Skin of body (tissue), 3 donors: ENCODE measurements at places on chromosomes 7 and 10. TPM values are rescaled to one million over a fixed set of nuclear protein-coding genes. Genes with fewer than 3 reads are reported as not detected.

AMPH gene
- 3.5 TPM for total RNA-seq

SPDYE11 gene
- total RNA-seq, result 0.10 TPM

SFXN4 gene
- 11.4 TPM for total RNA-seq

LRIT1 gene
- not detected for total RNA-seq

DNAJC2 gene
- 18.5 TPM for total RNA-seq

THSD7A gene
- total RNA-seq, result 6.9 TPM

NUTM2E gene
- 0.20 TPM for total RNA-seq

METTL27 gene
- 3.2 TPM for total RNA-seq

SPDYE5 gene
- not detected for total RNA-seq

SPDYE6 gene
- not detected for total RNA-seq

YKT6 gene
- total RNA-seq, result 36.1 TPM

FEZF1 gene
- not detected for total RNA-seq

HERC4 gene
- total RNA-seq, result 77.9 TPM

AFAP1L2 gene
- 24.9 TPM for total RNA-seq

RASA4 gene
- 26.5 TPM for total RNA-seq

PTF1A gene
- not detected for total RNA-seq

EPHA1 gene
- total RNA-seq, result 16.2 TPM

CNNM2 gene
- 5.4 TPM for total RNA-seq

CRCP gene
- total RNA-seq, result 28.2 TPM

SFTPD gene
- total RNA-seq, result not detected

CPN1 gene
- not detected for total RNA-seq

SPDYE3 gene
- total RNA-seq, result not detected

SPDYE1 gene
- 0.10 TPM for total RNA-seq

SORCS1 gene
- 1.9 TPM for total RNA-seq

AASS gene
- 33.1 TPM for total RNA-seq

FLNC gene
- 106 TPM for total RNA-seq

MYH16 gene
- not detected for total RNA-seq

TWIST1 gene
- 39.9 TPM for total RNA-seq

CTNNA3 gene
- total RNA-seq, result 7.1 TPM

WBP1L gene
- total RNA-seq, result 34.0 TPM

LSM5 gene
- total RNA-seq, result 22.3 TPM

OPTN gene
- 46.0 TPM for total RNA-seq

ADK gene
- 42.5 TPM for total RNA-seq

INMT gene
- 5.9 TPM for total RNA-seq

LIPJ gene
- total RNA-seq, result 0.49 TPM
